ENCODE measurements at places on chromosomes 7 and 10. TPM values are rescaled to one million over a fixed set of nuclear protein-coding genes. Genes with fewer than 3 reads are reported as not detected.

ERVW-1 gene
- not detected for total RNA-seq

DNA sequence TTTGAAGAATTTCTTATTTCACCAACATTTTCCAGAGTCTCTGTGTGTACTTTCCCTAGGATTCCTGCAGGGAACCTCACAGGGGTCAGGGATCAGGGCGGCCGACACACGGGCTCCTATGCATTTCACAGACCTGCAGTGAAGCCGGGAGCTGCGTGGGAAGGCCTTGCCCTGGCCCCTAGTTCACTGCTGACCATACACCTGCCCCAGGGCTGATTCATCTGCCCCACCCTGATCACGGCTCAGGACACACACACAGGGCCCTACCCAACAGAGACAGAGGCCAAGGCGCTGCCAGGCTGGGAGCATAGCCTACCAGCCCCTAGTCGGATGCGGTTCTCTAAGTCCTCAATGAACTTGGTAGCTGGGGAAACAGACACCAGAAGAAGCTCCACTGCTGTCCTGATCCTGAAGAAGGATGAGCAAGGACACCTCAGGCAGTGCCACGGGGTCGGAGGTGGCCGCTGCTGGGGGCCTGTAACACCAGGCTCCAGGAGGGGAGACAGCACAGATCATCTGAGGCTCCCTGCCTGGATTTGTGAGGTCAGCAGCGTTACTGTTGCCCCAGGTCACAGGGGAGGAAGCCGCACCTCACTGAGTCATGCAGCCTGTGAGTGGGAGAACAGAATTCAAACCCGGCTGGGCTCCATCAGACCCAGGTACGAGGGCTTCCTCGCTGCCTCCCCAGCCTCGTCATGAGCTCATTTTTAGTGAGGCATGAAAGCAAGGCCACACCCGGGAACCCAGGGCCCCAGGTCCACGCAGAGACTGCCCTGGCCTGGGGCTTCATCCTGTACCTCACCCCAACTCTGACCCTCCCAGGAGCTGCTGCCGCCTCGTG lies 278.8 kb upstream of the PPP2R2D start:
- no peak for DNase-seq

DNA sequence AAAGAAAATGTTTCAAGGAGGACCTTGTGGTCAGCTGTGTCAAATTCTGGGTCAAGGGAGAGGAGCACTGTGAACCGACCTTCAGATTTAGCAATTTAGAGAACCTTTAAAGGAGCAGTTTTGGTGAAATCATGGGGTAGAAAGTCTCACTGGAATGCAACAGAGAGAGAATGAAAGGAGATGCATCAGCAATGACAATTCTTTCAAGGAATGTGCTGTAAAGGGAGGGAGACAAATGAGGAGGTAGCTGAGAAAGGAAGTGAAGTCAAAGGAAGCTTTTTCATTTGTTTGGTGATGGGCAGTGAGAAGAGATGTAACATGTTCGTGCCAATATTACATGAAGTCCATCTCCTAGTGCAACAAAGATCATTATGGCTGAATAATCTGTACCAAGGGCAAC lies 166.0 kb downstream of the TSPAN12 start:
- DNase-seq, result no peak

DNA sequence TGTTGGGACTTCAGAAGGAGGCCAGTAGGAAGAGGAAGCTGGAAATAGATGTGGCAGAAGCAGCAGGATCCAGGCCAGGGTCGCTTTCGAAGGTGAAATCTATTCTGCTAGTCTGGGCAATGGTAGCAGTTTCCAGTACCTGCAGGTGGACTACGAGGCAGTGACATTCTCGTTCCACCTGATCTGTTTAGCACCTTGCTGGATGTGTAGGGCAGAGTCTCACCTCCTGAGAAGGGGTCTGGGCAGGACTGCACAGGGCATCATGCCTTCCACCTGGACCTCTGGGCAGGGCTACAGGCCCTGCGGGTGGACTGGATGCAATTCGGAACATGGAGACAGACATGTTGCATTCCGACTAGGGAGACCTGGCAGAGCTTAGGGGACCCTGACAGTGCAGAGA lies 254.8 kb upstream of the ZNF32 start:
- DNase-seq, result no peak

DNA sequence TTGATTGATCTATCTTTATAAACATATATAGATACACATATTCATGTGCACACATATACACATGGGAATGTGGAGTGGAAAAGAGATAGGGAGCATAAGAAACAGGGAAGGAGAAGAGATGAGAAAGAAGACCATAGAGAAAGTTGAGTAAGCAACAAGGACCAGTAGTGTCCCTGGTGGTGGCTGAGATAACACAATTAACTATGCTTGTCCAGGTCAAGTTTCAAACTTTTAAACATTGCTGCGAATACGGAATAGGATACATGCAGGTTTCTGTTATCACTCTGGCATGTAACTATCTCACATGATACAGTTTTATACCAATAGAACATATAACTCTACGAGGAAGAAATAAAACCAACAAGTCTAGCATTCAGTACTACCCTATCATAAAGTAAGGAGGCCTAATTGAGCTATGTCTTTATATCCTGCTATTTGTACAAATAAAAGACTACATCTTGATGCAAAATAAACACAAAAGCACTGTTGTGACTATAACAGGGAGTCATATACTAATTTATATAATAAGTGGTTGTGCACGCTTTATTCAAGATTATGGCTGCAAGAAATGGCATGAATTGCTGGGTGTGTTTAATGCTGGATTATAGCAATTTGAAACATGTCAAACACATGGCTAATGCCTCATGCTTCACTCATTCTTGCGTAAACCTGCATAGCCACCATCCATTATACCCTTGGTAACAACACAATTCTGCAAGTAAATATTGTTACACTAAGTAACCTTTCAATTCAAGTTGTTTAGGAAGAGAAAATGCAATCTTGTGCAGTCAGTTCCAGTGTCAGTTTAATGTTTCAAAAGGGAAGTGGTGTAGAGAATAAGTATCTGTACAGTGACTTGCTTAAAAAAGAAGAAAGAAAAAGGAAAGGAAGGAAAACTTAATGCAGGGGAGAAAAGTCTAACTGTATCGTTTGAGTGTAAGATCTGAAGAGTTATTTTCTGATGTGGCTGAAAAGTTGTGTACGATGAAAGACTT lies 8.2 kb downstream of the FOXP2 start:
- no peak for DNase-seq

WNT8B gene
- 0.28 TPM for total RNA-seq

DNA sequence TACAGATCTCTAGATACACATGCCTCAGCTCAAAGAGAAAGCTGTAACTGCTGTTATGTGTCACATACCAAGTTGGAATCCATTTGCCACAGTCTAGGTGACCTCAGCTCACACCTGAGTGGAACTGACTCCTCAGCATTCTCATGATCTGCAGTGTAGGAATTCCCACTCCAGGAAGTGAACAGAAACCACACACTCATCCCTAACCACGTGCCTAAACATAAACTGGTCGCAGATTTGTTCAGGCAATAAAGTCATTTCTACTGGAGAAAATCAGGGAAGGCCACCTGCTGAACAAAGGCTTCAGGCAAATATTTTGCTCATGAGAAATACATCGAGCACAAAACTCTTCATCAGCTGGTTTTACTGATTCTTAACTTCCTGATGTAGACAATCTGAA lies 23.0 kb upstream of the ZMYND11 start:
- no peak for DNase-seq

FAM25G gene
- not detected for total RNA-seq

DNA sequence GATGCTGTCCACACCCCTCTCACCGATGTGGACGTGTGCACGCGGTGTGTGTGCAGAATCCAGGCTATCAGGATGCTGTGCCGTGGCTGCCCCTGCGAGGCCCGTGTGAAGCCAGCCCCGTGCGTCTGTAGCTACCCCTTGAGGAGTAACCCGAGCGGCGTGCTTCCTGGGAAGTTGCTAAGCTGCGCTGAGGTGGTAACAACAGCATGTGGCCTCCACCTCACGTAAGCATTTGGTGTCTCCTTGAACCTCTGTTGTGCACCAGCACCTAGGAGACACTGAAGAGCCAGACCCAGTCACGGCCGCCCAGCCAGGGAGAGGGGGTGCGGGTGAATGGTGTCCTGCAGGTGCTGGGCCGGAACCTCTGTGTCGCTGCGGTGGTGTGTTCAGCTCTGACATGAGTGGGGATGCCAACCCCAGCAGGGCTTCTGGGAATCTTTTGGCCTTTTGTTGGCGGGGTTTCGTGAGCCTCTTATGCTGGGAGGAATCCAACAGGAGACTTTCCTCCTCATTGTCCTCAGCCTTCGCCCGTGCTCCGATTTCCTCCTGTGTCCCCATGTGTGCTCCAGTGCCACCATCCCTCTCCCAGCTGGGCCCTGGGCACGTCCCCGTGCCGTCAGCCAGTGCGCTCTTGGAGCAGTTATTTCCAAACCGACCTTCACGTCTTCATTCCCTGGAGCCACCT lies 60.4 kb downstream of the DNAJB6 start:
- DNase-seq, result no peak

MYOF gene
- 65.0 TPM for total RNA-seq

SPDYE16 gene
- total RNA-seq, result 3.6 TPM

GRCh38 chr10:47365431-47366180 lies 17.4 kb downstream of the RBP3 start:
- no peak for DNase-seq

GRCh38 chr7:149459540-149460452 lies 1.1 kb downstream of the ZNF777 start:
- DNase-seq, result no peak

- no peak for DNase-seq
Measured at GRCh38 chr7:50962281-50962883, 179.7 kb upstream of the GRB10 start.

EGR2 gene
- total RNA-seq, result not detected

SPDYE11 gene
- total RNA-seq, result not detected

LEP gene
- total RNA-seq, result not detected

Measured in uterus (tissue), 4 donors.